ENCODE measurements at places on chromosomes 2 and 18.
A peak's percentile ranks its signal among the peaks of the same experiment; 100 is the strongest.

GRCh38 chr2:44616667-44617155, 255.0 kb downstream of the CAMKMT start:
- no peak for DNase-seq

GRCh38 chr2:106175086-106175850, 18.8 kb downstream of the UXS1 start:
- DNase-seq = no peak

DNA sequence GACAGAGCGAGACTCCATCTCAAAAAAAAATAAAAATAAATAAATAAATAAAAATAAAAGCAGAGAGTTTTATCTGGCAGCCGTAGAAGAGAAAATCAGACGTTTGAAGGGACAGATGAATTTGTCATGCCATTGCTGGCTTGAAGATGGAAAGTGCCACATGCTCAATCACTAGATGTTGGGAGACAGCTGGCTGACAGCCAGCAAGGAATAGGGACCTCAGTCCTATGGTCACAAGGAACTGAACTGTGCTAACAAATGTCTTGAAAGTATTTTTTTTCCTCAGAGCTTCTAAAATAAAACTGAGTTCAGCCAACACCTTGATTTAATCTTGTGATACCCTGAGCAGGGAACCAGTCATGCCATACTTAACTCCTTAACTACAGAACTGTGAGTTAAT, 65.4 kb downstream of the DTNA start:
- no peak for DNase-seq

- DNase-seq = no peak
These were observed 1005.7 kb upstream of the PIK3C3 start for GRCh38 chr18:40949114-40949950.

DNA sequence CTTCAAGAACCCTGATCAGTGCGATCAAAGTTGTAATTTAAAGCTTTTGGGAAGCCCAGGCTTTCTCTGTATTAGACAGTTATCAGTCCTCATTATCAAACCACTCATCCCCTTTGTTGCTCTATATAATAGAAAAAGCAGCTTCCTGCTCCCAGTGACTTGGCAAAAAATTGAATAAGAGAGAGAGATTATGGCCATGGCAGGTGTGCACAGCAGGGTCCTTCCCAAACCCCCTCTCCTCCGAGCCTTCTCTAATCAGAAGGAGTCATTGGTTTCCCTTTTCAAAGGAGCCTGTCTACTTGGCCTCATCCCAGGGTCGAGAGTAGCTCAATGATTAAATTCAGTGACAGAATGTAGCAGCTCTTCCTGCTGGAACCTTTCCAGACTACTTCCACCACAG, 81.5 kb downstream of the SEMA4F start:
- peak; percentile 23 for DNase-seq

- DNase-seq = no peak
These were observed 143.0 kb downstream of the CELF4 start for GRCh38 chr18:37422596-37422995.

DNA sequence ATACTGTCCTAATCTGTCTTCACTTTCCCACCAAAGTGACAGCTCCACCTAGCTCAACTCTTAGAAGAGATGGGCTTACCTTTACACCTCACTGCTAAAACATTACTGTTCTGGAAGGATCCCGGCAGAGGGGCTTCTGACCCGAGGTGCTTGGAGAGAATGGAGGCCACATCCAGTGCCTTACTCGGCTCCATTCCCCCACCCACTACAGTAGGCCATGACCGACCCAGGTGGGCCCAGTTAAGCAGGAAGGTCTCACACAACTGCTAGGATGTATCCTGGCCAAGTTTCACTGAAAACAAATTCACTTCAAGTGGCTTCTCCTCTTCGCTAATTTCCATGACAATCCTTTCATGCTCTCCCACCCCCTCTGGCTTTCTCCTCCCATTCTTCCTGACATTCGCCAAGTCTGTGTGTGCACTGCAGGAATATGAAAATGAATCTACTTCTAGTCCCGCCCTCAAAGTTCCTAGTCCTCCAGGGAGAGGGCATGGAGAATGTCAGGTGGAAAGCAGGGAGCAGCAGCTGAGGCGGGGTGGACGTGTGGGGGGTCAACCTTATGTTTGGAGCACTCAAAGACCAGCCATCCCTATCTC, 11.8 kb downstream of the WIPF1 start:
- DNase-seq = no peak

DNA sequence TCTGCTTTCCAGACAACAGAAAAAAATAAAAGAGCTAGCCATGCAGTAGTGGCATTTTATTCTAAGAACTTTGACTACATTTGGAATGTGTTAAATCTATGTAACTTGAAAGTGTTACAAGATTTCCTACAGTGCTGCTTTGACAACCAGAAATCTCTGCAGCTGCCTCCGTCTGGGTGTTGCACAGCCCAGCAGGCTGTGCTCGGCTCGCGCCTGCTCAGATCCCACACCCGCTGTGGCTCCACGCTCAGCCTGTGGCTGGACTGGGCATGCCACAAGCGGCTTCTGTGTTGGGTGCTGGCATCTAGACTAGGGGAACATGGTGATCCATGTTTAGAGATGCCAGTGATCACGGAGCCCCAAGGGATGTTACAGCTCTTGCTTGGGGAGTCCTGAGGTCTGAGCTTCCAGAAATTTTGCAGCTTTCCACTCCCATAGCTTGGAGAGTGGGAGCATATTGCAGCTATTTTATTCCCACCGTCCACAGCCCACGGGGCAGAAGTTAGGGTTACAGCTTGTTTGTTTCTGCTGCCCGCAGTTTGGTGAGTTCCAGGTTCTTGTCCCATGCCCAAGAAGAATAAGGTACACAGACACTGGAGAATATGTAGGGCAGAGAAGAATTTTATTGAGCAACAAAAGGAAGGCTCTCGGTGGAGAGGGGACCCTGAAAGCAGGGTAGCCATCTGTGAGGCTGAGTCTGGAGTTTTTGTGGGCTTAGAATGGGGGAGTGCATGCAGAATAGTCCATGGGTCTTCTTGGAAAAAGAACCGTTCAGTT, 44.1 kb downstream of the FAM171B start:
- DNase-seq = peak; percentile 26

GRCh38 chr2:225994748-225995405, 595.4 kb downstream of the NYAP2 start:
- DNase-seq = no peak

GRCh38 chr2:100747551-100747950, 72.4 kb upstream of the NPAS2 start:
- DNase-seq = no peak

- no peak for DNase-seq
These were observed 85.0 kb upstream of the FAM237A start for GRCh38 chr2:206557321-206557720.

GRCh38 chr2:224764565-224765236, 48.5 kb upstream of the CCDC195 start:
- no peak for DNase-seq

- no peak for DNase-seq
These were observed 1.1 kb downstream of the PAX8 start for GRCh38 chr2:113277474-113278072.

GRCh38 chr2:241010531-241011295, 12.3 kb downstream of the SNED1 start:
- DNase-seq = no peak

DNA sequence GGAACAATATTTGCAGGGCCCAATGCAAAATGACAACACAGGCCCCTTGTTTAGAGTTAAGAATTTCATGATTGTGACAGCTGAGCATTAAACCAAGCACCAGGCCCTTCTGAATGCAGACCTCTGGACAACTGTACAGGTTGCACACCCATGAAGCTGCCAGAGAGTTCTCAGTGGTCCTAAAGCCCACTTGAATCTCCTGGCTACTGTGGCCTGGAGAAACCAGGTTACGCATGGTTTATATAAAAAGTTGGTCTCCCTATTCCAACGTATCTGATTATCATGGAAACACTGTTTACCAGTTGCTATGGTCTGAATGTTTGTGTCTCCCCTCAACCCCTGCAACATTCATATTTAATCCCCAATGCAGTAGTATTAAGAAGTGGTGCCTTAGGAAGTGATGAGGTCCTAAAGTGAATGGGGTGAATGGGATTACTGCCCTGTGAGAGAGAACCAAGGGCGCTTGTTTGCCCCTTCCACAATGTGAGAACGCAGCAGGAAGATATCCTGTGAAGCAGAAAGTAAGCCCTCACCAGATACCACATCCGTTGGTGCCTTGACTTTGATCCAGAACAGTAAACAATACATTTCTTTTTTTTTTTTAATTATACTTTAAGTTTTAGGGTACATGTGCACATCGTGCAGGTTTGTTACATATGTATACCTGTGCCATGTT, 48.0 kb upstream of the ANXA4 start:
- no peak for DNase-seq

DNA sequence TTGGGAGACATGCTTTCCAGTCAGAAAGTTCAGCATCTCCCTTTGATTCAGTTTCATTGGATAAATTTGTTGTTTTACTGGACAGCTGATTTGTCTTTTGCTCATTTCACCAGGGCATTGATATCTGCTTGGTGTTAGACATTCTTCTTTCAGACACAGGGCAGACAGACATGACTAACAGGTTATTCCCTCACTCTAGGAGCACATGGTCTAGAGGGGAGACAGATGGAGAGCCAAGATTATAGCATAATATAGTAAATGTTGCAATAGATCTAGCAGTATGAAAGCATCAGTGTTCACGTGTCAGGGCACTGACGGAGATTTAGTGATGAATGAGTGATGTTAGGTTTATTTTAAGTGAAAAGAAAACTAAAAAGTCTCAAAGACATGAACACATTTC, 187.0 kb upstream of the CYRIA start:
- no peak for DNase-seq

DNA sequence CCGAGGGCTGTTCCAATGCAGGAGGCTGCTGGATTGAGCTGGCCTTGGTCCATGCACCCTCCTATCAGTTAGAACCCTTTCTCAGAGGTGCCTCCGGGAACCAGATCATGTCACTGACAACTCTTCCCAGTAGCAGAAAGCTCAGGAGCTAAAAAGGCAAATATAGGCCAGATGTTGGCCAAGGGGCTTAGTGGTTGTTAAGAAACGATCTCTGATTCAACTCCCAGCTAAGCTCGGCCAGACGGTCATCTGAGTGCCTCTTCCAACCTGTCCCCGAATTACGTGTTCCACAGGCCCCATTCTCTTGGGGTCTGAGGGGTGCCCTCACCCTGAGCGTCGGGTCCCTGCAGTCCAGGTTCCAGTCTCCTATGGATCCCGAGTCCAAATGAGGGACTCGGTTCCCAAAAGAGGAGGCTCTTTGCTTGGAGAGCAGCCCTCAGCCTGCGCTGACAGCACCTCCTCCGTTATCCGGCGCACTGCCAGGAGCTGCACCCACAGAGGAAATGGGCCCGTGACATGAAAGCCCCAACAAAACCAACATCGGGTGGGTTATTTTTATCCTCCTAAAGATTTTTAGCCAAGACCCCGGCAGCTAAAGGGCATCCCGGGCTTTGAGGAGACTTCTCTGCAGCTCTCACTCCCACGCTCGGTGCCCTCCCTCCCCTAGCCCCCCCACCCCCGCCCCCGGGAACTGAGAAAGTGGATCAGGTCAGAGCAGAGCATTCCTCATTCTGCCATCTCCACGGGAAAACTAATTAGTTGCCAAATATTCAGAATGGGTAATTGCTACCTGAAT, 106.6 kb upstream of the ID2 start:
- DNase-seq = peak; percentile 81

GRCh38 chr2:129248198-129248597, 731.3 kb upstream of the RAB6C start:
- DNase-seq = no peak

DNA sequence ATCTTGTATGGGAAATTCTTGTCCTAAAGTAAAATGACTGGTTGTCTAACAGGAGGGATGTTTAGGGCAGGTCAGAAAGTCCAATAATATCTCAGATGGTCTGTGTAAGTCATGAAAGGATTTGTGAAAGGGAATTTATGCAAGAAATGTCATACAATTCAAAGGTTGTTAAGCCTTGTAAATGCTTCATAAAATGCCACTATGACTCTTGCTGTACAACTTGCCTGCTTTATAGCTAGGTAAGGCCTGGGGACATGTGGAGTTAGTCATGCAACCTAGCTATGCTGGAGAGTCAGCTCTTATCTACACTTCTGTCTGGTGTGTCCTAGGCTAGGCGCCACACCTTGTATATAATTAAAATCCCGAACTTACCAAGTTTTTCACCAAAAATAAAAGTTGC, 36.9 kb upstream of the VWA3B start:
- no peak for DNase-seq

- peak; percentile 83 for DNase-seq
These were observed 39.2 kb downstream of the DPYSL5 start for GRCh38 chr2:26887151-26887550.

GRCh38 chr2:132814651-132815050, 144.6 kb upstream of the LYPD1 start:
- no peak for DNase-seq

- no peak for DNase-seq
These were observed 366.3 kb downstream of the NYAP2 start for GRCh38 chr2:225765820-225766219.

DNA sequence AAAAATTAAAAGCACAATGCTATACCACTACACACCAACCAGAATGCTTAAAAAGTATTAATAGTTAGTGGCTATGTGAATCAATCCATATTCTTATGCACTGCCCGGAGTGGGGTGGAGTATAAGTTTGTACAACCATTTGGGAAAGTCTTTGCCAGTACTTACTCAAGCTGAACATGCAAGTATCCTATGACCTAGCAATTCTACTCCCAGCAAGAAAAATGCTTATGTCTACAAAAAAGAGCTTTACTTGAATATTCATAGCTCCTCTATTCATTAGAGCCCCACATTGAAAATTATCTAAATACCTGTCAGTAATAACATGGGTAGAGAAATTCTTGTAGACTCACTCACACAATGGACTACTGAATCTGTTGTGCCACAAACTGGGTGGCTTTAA, 21.4 kb upstream of the CNOT11 start:
- no peak for DNase-seq

DNA sequence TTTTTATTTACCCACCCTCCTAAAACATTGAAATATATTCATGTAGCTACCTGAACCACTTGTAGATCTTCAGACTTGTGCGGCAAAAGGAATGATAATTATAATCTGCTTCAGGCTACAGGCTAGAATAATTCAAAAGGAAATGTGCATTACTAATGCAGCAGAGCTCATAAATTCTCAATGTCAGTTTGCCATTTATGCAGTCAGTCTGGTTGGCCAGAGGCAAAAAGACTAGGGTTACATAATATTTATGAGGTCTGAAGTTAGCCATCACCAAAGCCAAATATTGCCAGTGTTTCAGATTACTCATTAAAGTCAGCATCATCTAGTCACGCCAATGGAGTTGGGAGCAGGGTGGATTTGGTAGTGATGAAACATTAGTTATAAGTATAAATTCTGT, 38.9 kb downstream of the METAP1D start:
- no peak for DNase-seq

DNA sequence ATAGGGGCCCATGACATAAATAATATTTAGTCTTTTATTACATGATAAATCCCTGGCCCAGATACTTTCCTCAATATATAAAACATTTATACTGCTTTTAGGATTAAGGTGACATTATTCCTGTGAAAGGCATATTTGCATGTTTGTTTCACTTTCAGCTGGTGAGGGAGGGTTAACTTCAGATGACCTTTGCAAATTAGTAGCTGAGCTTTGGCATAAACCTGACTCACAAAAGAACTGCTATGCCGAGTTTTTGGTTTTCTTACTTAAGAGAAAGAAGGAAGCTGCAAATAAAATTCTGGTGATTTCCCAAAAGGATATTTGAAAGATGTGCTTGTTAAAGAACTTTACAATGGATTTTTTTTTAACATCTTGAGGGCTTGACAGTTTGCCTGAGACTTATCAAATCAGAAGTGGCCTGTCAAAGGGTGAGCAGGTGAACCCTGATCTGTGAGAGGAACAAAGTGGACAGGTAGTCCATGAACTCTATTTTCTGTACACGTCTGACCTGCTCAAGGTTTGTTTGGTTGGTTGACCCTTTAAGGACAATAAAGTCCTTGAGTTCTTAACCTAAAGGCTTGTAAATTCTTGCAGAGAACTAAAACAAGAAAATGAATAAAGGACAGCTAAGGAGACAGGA, 93.5 kb downstream of the FAM124B start:
- peak; percentile 6 for DNase-seq

All from common myeloid progenitor, CD34-positive (primary cell).